ENCODE measurements at places on chromosomes 12 and 14.
A peak's percentile ranks its signal among the peaks of the same experiment; 100 is the strongest.

- DNase-seq, result no peak
Observed at GRCh38 chr12:112182499-112182898, 57.1 kb downstream of the TRAFD1 start.

DNA sequence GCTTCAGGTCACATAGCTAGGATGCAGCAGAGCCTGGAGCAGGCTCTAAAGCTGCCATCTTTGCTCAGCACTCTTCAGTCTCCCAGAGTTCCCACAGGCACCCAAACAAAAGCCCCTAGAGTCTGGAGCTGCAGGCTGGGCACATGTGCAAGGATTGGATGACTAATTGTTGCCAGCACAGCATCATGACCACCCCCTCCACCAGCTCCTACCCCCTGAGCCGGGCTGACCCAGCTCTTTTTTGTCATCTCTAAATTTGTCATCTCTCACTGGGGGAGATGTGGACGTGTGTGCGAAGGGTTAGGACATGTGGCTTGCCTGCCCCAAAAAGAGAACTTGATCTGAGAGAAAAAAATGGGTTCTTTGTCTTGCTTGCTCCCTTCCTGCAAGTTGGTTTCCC lies 4.3 kb upstream of the MMP19 start:
- no peak for DNase-seq

DNA sequence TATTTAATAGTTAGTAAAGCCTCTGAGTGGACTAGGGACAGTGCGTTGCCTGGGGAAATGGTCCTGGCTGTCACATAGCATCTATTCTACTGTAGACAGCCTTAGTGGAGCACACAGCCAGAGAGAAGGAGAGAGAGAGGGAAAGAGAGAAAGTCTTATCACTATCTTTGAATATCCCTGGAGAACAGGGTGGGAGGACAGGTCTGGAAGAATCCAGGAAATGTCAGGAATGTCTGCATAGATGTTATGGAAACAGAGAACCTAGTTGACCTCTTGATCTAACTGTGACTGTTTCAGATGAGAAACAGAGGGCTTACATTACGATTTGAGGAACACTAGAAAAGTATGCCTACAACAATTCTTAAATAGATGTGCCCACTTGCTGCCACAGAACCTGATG lies 92.8 kb downstream of the SLC15A5 start:
- no peak for DNase-seq

GRCh38 chr14:24436355-24437019 lies 6.1 kb downstream of the SDR39U1 start:
- DNase-seq, result no peak

- DNase-seq, result no peak
Observed at GRCh38 chr14:72699852-72700257, 194.0 kb downstream of the DPF3 start.

GRCh38 chr14:43410631-43411030 lies 1096.5 kb downstream of the FSCB start:
- DNase-seq, result no peak

DNA sequence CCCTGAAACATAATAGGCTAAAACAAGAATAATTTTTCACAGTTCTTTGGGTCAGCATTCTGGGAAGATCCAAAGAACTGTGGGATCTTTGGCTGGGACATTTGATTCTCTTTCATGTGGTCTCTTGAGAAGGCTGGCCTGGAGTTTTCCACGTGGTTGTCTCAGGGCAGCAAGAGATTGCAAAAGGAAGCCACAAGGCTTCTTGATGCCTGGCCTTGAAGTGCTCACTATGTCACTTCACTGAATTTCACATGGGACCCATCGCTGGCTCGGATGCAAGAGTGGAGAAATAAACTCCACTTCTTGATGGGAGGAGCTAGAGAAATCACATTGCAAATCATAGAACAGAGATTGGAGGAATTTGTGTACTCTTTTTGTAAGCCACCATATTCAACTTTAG lies 343.4 kb downstream of the MED13L start:
- DNase-seq, result no peak

GRCh38 chr14:55062517-55063351 lies 11.3 kb downstream of the MAPK1IP1L start:
- DNase-seq, result no peak

DNA sequence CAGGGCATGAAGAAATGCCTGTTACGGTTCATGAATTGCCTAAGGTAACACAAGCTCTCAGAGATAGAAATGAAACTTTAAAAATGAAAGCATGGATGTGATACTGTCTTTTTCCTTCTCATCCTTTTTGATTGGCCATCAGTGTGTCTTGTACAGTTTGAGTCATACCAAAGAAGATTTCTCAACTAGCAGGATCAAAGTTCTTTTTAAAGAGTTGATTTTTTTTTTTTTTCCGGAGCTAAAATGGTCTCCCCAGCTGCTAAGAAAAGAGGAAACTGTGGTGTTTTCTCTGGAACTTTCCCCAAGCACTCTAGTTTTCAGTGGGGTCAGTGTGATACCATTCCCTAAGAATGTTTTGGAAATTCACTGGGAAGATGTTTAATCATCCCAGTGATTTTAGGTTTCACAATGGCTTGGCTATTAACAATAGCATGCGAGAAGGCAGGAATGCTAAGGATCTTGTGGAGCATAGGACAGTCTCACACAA lies 105.0 kb downstream of the ETNK1 start:
- no peak for DNase-seq

- DNase-seq, result no peak
Observed at GRCh38 chr12:56212361-56212760, 9.4 kb downstream of the RNF41 start.

DNA sequence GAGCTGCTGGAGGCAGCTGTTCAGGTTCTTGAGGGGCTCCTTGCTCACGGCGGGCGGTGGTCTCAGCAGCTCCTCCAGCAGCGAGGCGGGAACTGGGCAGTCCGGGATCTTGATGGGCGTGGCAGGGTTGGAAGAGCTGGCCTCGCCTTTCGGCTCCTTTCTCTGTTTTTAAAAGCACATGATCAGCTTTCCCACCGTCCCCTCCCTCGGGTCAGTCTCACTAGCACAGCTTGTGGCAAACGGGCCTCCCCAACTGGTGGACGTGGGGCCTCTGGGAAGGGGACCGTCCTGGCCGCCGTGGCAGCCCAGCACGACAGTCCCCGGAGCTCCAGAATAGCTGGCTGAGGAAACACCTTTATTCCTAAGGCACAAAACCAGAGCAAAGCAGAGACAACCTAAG lies 12.5 kb upstream of the ANKLE2 start:
- no peak for DNase-seq

DNA sequence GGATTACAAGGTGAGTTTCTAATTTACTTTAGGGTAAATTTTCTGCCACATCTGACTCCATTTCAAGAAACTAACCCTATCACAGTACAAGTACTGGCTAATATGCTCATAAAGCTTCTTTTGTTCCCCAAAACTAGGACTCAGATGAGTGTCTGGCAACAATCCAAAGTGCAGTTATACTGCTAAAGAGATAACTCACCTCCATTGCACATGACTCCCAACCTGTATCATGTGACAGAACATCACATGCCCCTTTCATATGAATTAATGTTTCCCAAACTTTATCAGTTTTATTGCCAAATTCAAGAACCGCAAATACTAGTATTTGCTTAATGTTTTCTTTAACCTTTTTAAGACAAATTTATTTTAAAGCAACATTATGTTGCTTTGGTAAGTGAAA lies 3.9 kb upstream of the PPP1R12A start:
- DNase-seq, result no peak

DNA sequence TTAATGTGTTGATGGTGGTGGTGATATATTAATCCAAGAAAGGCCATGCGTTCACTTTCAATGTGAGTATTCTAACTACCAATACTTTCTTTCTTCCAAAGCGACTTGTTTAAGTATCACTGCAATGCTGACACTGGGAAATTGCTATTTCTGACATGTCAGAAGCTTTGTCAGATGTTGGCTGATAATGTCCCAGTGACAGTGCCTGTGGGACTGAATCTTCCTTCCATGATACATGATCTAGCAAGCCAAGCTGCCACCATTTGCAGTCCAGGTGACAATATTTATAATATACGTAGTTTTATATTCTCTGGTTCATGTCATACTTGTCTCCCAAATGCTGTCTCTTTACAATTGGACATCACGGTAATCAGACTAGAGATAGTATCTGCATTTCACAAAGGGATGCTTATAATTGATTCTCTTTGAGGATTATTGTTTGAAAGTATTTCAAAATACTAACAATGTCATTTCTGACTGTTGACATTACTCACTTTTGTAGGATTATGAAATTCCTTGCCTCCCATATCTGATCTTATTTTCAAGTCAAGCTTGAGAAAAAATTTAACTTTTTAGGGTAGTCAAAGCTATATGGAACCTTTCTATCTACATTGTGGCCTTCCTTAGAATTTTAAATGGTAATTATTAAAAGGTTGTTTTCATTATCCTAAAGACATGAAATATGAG lies 57.3 kb downstream of the KNTC1 start:
- no peak for DNase-seq

DNA sequence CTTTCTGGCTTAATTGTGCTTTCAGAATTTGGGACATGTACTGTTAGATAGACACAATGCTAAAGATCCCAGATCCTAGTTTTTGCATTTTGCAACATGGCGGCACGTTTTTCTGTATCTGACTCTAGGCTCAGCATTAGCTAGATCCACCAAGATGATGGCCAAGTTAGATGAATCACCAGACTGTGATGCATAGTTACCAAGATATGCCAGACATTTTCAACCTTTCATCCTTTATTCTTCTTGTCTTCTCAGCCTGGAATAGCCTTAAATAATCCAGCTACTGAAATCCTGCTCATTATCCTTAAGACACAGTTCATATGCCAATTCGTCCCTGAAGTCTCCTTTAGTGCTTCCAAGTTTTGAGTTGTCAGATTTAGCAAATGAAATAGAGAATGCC lies 144.9 kb upstream of the CRY1 start:
- no peak for DNase-seq

- DNase-seq, result no peak
Observed at GRCh38 chr12:98612696-98613334, 19.3 kb downstream of the SLC25A3 start.

GRCh38 chr14:100564512-100564911 lies 22.7 kb downstream of the BEGAIN start:
- no peak for DNase-seq

- DNase-seq, result peak; percentile 70
Observed at GRCh38 chr12:109432842-109433304, 44.2 kb downstream of the KCTD10 start.

DNA sequence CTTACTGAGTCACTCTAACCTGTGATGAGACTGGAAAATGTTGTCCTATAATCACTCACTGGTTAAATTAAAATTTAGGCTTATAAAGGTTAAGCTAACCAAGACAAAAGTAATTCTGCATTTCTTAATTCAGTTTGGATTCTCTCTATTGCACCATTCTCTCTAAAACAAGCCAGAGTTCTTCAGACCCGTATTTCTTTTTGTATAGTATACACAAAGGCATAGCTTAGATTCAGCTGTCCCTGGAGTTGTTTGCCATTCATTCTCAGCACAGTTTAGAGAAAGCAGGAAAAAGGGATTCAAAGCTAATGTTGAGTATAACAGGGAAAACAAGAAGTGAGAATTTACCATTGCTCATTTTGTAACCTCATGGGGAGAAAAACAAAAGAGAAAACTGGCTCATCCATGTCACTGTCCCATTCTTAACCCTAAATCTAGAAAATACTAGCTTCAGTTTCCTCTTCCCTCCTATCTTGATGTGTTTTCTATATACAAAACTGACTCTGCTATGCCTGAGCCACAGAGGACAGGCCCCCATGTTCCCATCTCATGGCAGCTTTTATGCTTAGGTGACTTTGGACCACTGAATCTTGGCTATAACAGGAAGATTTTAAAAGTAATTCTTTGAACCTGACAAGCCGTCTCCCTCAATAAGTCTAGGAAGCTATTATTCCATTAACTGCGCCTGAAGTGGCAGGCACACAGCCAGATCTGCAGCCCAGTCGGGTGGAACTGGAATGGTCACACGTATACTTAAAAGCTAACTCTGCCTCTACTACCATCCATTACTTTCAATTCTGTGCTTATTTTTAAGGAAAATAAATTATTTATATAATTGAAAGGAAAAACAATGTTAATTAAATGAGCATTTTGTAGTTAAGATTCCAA lies 7.0 kb downstream of the AREL1 start:
- DNase-seq, result no peak

DNA sequence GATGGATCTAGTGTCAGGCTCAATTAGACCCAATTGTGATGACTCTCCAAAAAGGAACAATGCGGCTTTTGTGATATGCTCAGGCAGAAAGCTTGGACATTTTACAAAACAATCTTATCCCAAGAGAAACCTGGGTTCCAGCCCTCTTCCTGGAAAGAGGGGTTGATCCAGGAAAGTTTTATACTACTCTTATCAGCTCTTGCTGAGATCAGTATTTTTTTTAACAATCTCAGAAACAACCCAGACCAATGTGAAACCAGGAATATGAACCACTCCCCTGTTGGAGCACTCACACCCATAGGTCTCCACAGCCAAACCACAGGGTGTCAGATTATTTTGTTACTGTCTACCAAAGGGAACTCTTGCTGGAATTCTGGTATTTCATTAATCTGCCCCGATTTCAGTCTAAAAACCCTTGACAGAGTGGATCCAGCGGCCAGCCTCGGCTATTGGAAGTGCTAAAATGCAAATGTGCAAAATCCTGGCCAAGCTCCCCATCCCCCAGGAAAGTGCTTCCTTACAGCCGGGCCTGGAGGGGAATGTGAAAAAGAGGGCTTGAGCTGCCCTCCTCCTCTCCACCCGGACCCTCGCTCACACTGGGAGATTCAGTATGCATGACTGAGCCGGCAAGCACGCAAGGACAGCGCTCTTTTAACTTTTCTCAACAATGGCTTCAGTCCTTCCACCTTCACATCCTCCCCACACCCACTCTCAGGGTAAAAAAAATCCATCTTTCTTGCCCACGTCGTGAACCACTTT lies 4.0 kb downstream of the FBXL14 start:
- DNase-seq, result no peak

GRCh38 chr14:22572562-22573058 lies 16.4 kb downstream of the DAD1 start:
- DNase-seq, result no peak

DNA sequence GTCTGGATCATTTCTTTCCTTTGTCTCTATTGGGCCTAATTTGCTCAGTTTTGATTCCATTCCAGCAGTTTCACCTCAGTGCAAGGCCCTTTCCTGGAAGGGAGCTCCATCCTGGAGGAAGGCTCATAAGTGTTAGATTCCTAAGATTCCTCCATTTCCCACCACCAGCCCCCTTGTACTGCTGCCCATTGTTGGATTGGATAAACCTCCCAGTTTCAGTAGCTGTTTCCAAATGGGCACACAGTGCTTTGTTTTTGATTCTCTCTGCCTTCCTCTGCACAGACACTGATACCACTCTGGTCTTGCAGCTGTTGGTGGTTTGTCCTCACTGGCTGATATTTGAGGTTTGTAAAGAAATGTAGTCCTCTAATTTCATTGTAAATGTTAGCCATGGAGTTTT lies 158.9 kb downstream of the SLC15A5 start:
- DNase-seq, result no peak

GRCh38 chr14:28758253-28758884 lies 8.2 kb upstream of the FOXG1 start:
- no peak for DNase-seq

GRCh38 chr12:130480231-130480630 lies 142.5 kb downstream of the PIWIL1 start:
- DNase-seq, result no peak

GRCh38 chr12:2291182-2291832 lies 238.5 kb downstream of the CACNA1C start:
- no peak for DNase-seq

All from activated T-helper 2 cell treated with anti-CD3 and anti-CD28 coated beads, Interferon-gamma antibody, Interleukin-2, Interleukin-4, amounts not matched to agents 10 μg/mL and 5 μg/mL and 100 μg/mL, durations not matched to agents 14 hours and 24 hours and 36 hours (primary cell).